ENCODE measurements at places on chromosomes 1 and 21.

- DNase-seq = no peak
These were observed 86.8 kb downstream of the CASZ1 start for GRCh38 chr1:10709646-10710045.

GRCh38 chr1:223411309-223411708 is 18.1 kb downstream of the CCDC185 start:
- peak; percentile 17 for DNase-seq

GRCh38 chr1:155241069-155241679 is 14.1 kb downstream of the ENTREP3 start:
- DNase-seq = peak; percentile 86

DNA sequence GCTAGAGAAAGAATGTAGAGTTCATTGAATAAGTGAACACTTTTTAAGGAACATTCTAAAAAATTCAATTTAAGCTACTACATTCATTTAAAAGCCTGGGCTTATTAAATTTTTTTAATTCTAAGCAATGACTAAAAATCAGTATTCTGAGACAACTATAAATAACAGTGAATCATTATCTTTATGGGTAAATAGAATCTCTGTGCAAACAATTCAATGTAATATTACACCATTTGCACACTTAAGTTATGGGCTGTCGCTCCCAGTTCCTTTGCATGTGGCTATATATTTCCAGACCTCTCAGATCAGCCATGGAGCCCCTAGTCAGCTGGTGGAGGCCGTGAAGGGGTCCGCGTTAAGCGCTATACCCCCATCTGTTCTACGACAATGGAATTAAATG is 65.1 kb downstream of the KCNK1 start:
- DNase-seq = no peak

DNA sequence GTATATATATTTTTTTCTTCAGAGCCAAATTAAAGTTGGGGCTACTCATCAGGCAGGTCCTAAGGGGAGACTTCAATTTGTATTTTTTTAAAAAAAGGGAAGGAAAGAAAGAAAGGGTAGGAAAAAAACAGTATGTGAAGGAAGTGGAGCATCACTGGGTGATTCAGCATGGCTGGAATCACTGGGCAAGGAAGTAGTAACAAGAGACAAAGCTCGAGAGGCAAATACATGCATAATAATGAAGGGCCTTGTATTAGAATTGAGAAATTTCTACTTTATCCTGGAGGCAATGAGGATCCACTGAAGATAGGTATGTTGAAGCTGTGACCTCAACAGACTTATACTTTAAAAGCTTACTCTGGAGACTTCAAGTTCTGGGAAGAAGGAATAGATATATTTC is 184.4 kb downstream of the COQ8A start:
- no peak for DNase-seq

GRCh38 chr1:110593902-110594301 is 12.3 kb downstream of the KCNA2 start:
- DNase-seq = no peak

GRCh38 chr1:160171980-160172379 is 18.4 kb upstream of the CASQ1 start:
- no peak for DNase-seq

- no peak for DNase-seq
These were observed 131.8 kb upstream of the GREM2 start for GRCh38 chr1:240743705-240744104.

All from cardiac fibroblast (primary cell).